ENCODE measurements at places on chromosomes 7 and 10. TPM values are rescaled to one million over a fixed set of nuclear protein-coding genes. Genes with fewer than 3 reads are reported as not detected.

Gene GARIN1A
- total RNA-seq, result 0.48 TPM

GRCh38 chr10:22483132-22483531, 137.8 kb downstream of the SPAG6 start:
- H3K4me1 ChIP-seq, result peaks cover 19% of the 10 kb centered on the region
- H3K27me3 ChIP-seq, result peaks cover 15% of the 10 kb centered on the region
- H3K4me3 ChIP-seq, result no peak overlapping the region
- no peaks in the 10 kb centered on the region for H3K36me3 ChIP-seq
- no peak overlapping the region for H3K27ac ChIP-seq
- DNase-seq, result no peak

Gene POM121
- total RNA-seq, result 59.6 TPM

- no peak for DNase-seq
- H3K36me3 ChIP-seq, result peaks cover 34% of the 10 kb centered on the region
Measured at GRCh38 chr7:106278695-106279094, 6.1 kb downstream of the NAMPT start.

Gene LRRC17
- 0.30 TPM for total RNA-seq

- H3K27ac ChIP-seq, result no peak overlapping the region
- DNase-seq, result no peak
- peaks cover 49% of the 10 kb centered on the region for H3K27me3 ChIP-seq
- peaks cover 5% of the 10 kb centered on the region for H3K4me1 ChIP-seq
Measured at GRCh38 chr10:30007406-30007805, 52.0 kb downstream of the JCAD start.

Gene HHEX
- 0.25 TPM for total RNA-seq

DNA sequence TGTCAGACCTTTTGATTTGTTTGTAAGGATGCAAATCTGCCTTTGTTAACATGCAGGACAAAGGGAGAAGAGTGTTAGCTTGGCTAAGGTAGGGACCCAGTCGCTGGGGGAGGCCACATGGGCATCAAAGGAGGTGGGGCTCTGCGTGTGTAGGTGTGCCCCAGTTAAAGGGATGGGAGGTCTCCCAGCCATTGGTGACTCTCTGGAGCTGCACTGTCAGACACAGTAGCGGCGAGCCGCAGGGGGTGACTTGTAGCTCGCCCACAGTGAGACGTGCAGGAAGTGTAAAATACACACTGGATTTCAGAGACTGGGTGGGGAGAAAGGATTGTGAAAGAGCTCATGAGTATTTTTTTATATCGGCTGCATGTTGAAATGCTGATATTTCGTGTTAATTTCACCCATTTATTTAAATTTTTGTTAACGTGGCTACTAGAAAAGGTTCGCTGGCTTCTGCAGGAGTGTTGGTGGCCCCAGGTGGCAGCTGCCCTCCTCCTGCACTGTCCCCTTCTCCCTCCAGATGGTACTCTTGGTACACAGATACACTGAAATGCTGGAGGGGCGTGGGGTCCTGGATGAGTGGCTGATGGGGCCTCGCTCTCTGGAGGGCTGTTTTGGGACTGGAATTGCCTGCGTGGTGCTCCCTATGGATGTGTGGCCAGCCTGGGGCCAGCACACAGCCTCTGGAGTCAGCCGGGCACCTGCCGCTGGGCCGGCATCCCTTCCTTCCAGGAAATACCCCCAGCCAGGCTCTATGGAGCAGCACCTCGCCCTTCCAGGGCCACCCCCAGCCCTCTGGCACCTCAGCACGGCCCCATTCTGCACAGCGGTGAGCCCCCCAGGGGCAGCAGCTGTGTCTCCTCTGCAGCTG, 59.2 kb downstream of the LHPP start:
- no peak for DNase-seq
- H3K4me1 ChIP-seq, result no peaks in the 10 kb centered on the region

Gene PTF1A
- total RNA-seq, result not detected

- no peak overlapping the region for H3K4me3 ChIP-seq
- no peak overlapping the region for H3K27ac ChIP-seq
- peaks cover 7% of the 10 kb centered on the region for H3K4me1 ChIP-seq
- no peaks in the 10 kb centered on the region for H3K27me3 ChIP-seq
Measured at GRCh38 chr10:62261666-62262065, 7.0 kb downstream of the RTKN2 start.

- peaks cover 7% of the 10 kb centered on the region for H3K27me3 ChIP-seq
- H3K27ac ChIP-seq, result peak overlapping the region; percentile 96
- H3K4me3 ChIP-seq, result peak overlapping the region; percentile 9
- peaks cover 76% of the 10 kb centered on the region for H3K4me1 ChIP-seq
- H3K36me3 ChIP-seq, result peaks cover 34% of the 10 kb centered on the region
Measured at GRCh38 chr7:77352665-77353406, 63.3 kb downstream of the GSAP start.

Gene NUTM2A
- total RNA-seq, result 0.89 TPM

DNA sequence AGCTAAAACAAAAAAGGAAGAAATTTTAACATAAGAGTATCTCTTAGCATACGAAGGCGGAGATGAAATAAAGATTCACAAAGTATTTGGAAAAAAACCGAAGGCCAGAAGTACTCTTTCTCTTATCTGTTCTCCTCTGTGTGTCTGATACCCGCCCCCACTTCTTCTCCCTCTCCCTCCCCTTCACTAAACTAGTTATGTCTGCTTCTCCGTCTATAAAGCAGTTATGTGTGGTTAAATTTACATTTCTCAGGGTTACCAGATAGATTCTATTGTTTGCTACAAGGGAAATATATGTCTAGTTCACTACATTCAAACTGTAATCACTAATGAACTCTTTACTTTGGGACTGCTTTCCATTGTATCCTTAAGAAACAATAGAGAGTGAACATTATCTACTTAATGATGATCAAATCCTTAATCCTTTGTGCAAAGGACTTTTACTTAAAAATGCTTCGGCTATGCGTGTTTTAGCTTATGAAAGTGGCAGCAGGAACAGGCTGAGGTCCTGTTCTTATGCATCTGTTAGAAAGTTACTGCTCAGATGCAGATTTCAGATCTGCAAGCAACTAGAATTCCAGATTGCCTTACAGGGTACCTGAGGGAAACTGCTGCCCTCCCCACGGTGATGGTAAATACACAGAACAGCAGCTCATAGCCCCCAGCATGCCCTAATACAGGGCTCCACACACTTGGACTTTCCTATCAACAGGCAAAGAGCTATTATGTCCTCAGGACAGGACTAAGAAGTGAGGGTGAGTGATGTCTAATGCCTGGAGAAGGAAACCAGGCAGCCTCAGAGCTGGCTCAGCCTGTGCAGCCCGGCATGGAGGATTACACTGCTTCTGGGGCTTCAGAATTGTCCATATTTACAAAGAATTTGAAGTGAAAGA, 273.3 kb downstream of the FZD1 start:
- H3K27me3 ChIP-seq, result peaks cover 2% of the 10 kb centered on the region
- H3K4me3 ChIP-seq, result no peak overlapping the region
- DNase-seq, result no peak
- H3K27ac ChIP-seq, result no peak overlapping the region

Measured in activated CD4-positive, alpha-beta T cell treated with anti-CD3 and anti-CD28 coated beads, Interleukin-2, amount 10 ng/mL, durations not matched to agents 7 days and 5 days (primary cell).